ENCODE measurements at places on chromosomes 3 and 15. TPM values are rescaled to one million over a fixed set of nuclear protein-coding genes. Genes with fewer than 3 reads are reported as not detected.

Gene APBA2
- polyA plus RNA-seq, result not detected

Gene RBMS3
- not detected for polyA plus RNA-seq

Gene OR5H15
- not detected for polyA plus RNA-seq

Gene ZNF80
- not detected for polyA plus RNA-seq
